ENCODE measurements at places on chromosomes 11 and 22.

GRCh38 chr22:48717883-48718817 lies 1109.5 kb downstream of the BRD1 start:
- no peak for DNase-seq

GRCh38 chr22:29165321-29166060 lies 40.2 kb upstream of the EMID1 start:
- DNase-seq = no peak

DNA sequence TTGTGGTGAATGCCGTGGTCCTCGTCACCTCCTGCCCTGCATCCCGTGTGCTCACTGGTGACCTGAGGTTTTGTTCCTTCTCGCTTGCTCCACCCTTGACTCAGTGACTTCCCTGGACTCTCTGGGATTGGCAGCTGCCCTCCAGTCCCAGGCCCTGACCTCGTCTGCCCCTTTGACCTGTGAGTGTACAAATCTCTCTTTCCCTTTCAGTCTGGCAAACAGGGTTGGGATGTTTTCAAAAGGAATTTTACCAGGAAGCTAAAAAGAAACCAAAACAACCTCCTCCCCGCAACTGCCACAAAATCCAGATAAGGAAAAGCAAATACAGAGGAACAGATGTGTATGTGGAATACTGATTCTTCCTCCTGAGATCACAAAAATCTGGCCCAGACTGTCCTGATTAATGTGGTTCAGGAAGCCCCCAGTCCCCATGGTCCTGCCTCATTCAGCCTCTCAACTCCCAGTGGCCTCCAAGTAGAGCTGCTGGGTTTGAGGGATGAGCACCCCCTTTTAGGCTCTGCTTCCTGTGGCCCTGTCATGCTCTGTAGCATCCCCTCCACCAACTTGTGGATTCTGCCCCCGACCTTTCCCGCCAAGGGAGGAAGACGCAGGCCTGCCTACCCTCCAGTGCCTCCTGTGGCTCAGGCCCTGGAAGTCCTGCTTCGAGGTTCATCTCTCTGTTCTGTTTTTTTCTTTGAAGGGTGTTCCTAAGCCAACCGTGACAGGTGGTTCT lies 15.2 kb downstream of the ROBO4 start:
- no peak for DNase-seq

DNA sequence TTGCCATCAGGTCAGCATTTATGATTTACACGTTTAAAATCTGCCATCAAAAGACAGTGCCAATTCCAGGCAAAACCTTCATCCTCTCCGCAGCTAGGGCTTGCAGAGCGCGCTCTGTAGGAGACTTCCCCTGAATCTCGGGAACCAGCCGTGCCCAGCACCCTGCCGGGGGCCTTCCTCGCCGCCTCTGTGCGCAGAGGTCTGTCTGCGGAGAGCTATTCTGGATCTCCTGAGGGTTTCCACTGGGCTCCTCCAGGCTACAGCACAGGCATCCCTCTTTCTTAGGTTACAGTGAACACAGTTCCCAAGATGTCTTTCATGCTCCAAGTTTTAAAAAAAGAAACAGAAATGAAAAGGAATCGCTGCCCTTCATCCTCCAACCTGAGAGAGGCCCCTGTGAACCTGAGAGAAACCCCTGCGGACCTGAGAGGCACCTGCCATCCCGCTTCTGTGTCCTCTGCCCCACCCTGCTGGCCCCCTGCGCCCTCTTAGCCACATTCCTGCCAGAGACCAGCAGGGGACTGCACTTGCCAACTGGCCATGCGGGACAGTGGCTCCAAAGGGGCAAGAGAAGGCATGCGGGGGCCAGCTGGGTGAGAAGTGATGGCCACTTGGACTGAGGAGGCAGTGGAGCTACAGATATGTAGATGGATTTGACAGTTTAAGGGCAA lies 16.1 kb downstream of the TP53AIP1 start:
- no peak for DNase-seq

DNA sequence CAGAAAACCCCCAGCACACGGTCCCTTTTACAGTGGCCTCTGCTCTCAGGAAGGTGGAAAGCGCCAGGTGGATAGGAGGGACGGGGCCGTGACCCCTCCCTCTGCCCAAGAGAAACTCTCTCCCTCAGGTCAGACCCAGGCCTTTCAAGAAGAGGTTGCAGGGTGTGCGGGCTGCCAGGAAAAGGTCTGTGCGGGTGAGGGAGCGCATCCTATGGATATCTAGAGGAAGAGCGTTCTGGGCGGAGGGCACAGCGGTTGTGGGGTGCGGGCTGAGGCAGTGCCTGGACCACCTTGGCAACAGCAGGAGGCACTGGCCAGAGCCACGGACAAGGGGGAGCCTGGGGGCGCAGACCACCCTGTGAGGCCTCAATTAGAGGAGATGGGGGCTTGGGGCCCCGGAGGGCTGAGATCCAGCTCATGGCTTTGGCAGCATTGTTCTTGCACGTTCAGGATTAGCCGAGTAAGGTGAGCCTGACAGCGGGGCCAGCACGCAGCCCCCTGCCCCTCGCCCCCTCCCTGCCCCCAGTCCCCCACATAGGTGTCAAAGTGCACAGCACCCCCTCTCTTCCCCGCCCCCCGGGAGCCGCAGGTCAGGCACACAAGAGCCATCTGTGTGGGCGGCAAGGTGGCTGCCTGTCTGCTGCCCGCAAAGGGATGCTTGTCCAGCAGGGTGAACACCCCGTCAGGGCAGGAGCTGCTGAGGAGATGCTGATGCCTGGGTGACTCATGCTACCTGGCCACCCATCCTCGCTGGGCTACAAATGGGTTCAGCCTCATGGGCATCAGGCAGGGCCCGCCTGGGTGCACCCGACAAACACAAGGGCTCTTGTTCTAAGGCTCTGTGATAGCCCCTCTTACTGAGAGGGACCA lies 92.8 kb upstream of the KCNQ1OT1 start:
- DNase-seq = no peak

- no peak for DNase-seq
These were observed 16.5 kb downstream of the NUP50 start for GRCh38 chr22:45180146-45180679.

GRCh38 chr22:47084226-47084625 lies 321.8 kb downstream of the TBC1D22A start:
- no peak for DNase-seq

GRCh38 chr11:134125507-134125906 lies 56.6 kb downstream of the JAM3 start:
- DNase-seq = no peak

DNA sequence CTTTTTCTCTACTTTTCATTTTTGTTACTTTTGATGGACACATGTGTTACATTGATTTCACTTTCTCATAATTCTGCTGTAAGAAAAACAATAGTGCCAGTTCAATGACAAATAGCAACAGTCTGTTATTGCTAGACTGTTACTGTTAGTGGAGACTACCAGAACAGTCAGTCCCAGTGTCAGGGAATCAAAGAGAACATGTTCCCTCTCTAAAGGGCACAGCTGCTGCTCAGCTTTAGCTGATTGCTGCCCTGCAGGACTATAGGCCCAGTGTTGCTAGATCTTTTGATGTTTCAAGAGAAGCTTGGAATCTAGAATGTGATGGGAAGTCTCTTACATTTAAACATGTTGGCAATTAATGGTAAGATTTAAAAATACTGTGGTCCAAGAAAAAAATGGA lies 3.4 kb downstream of the BIRC3 start:
- no peak for DNase-seq

DNA sequence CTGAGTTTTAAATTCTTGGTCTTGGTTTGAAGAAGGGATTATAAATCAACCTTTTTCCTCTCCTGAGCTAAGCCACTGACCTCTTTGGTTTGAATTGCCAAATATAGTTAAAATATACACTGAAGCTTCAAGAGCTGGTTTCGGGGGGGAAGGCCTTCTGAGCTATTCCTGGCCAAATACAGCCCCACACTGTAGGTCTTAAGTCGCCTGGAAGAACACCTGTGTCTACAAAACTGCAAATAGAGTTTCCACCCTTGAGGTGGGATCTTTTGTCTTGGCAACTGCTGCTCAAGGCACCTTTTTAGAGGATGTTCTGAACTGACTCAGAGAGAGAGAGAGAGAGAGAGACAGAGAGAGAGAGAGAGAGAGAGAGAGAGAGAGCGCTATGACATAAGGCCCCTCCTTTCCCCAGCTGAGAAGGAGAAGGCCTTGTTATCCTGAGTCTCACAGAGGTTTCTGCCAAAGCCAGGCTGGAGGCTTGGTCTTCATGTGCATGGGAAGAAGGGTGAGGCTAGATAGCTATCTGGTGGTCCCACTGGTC lies 5.5 kb downstream of the ADM start:
- DNase-seq = no peak

GRCh38 chr11:64231546-64231945 lies 1.2 kb downstream of the DNAJC4 start:
- no peak for DNase-seq

- no peak for DNase-seq
These were observed 12.9 kb upstream of the CASTOR1 start for GRCh38 chr22:30301995-30302809.
